ENCODE measurements at places on chromosomes 5 and 9.

DNA sequence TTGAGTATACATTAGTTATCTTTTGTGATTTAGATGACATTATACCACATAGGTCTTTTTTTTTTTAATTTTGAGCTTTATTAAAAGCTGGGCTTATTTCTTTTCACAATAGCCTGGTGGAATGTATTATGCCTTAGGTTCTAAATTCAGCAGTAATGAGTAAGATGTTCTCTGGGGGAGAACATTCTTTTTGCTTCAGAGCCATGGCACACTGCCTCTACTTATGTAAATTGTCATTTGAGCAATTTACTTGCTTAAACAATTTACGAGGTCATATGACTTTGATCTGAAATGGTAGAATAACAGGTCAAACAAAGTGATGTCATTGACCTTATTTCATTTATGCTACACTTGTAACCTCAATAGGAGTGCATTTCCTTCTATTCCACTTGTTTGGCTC is 154.2 kb downstream of the FOCAD start:
- no peak for DNase-seq

DNA sequence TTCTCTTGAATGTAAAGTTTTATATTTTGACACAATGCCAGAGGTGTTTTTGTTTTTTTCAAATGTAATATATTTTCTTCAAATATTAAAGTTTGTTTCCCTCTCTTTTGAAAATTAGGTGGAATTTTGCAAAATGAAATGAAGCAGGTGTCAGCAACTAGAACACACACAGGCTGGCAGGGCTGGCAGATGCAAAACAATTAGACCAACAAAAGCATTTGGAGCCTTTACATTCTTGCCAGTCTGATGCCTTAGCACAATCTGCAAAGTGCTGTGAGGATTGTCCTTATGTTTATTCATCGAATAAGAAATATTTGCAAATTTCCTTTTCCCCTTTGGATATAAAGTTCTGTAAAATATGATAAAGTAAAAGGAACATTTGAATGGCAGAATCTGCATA is 1063.9 kb downstream of the CDH9 start:
- DNase-seq = no peak

DNA sequence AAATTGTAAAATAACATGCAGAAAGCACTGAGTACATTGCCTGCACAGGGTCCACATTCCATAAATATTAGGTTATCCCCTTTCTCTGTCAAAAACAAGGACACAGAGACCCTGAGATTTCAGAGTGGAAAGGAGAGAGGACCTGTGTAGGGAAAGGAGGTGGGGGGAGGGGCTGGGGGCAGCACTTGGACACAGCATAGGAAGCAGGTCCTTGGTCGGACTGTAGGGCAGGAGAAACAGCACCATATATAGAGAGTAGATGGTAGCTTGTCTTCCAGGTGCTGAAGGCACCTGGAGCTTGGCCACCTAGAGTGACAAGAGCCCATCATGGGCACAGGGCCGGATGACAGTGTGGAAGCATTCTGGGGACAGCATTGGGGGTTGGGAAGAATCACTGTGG is 2.4 kb downstream of the TPM2 start:
- DNase-seq = no peak

DNA sequence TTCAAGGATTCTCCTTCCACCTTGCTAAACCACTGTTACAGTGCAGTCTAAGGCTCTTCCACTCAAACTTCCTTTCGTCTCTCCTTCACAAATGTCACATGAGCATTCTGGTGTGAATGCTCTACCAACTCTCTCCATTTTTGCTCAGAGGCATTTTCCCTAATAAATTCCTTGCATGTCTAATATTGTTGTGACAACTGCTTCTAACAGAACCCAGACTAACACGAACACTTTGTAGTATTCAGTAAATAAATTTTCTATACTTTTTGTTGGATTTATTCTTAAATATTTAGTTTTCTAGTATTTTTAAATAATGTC is 24.0 kb downstream of the RAPGEF6 start:
- DNase-seq = no peak

DNA sequence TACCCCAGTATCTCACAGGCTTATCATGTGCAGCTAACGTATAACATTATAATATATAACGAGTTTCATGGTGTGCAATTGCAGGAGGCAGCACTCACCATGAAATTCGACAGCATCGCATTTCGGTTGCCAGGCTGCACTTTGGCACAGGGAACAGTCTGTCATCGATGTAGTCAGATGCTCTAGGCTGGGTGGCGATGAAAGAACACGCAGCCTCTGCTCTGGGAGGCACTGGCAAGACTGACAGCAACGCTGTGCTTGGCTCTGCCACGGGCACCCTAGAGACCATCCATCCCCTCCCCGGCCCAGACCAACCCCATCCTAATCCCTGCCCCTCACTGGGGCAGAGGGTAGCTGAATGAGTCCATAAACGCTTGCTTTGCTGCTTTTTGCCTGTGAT is 290.8 kb downstream of the MED10 start:
- DNase-seq = no peak

GRCh38 chr5:66661149-66661548 is 65.0 kb downstream of the MAST4 start:
- no peak for DNase-seq

DNA sequence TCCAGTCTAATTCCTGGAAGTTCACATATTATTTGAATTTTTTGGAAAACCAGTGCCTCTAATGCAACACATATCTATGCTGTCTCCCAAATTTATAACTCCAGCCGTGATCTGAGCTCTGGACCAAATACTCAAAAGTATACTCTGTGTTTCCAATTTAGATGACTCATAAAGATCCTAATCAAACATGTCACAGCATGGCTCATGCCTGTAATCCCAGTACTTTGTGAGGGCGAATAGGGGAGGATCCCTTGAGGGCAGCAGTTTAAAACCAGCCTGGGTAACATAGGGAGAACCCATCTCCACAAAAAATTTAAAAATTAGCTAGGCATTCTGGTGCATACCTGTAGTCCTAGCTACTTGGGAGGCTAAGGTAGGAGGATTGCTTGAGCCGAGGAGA is 388.0 kb downstream of the CDH12 start:
- no peak for DNase-seq

DNA sequence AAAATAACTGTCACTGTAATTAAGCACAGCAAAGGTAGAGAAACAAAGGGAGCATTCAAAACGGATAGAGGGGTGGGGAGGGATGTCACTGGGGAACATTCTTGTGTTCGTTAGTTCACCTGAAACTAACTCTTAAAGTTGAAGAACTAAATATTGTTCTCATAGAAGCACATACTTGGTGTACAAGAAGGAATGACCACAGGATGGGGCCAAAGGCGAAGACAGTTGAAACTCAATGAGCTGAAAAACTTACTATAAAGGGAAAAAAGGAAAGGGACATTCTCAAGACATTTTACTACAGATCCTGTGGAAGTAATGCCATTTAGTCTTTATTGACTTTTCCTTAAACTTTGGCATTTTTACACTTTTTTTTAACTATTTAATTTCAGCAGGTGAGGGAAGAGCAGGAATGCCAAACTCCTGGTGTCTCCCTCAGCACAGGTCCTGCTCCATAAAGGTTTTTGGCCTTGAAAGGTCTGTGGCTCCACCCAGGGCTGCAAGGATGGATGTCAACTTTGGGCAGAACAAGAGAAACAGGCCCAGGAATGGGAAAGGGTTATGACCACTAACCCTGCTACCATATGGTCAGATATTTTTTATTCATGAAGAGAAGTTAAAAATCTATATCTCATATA is 197.6 kb upstream of the RASA1 start:
- DNase-seq = no peak

Measured in activated CD8-positive, alpha-beta memory T cell treated with anti-CD3 and anti-CD28 coated beads for 4 hours (primary cell).